Bronchus fibroblast of lung (primary cell): ENCODE measurements at places on chromosomes 3 and 15. TPM values are rescaled to one million over a fixed set of nuclear protein-coding genes. Genes with fewer than 3 reads are reported as not detected.

Gene ZNF620
- total RNA-seq: 0.67 and 1.0 TPM in 2 replicates

Gene PSTPIP1
- total RNA-seq: 0.84 and 1.5 TPM in 2 replicates

Gene ARID3B
- 1.8 and 3.0 TPM in 2 replicates for total RNA-seq

Gene HOMER2
- total RNA-seq: 0.50 and 1.5 TPM in 2 replicates

Gene ATG3
- 69.3 and 83.4 TPM in 2 replicates for total RNA-seq
